ENCODE measurements at places on chromosomes 3 and 15.

DNA sequence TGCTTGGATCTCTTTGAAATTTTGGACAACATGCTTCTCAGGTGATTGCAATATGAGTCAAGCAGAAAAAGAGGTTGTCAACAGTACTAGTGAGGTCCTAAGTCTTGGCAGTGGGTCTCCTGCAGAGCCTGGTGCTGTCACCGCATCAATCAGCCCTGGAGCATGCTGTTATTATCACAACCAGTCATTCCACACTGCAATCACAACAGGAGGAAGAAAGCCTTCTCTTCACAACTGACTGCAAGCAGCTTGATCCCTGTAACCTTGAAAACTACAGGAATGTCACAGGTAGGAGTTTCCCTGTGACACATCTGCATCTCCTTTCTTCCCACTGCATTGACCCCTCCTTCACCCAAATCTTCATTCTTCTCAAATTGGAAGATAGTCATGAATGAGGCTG is 451.1 kb upstream of the ATP11B start:
- DNase-seq = no peak

DNA sequence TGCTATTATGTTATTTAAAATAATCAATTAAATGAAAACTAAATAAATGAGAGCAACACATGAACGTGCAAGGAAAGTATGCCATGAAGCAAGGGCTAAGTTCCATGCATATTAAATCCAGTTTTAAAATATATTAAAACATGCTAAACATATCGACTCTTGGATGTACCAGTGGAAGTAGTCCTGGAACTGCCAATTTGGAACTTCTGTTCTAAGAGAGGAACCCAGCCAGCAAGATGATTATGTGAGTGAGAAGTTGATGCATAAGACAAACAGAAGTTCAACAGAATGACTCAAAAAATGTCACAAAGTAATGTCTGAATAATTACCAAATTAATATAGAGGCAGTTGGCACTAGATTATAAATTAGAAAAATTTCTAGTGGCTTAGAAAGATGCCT is 714.2 kb downstream of the NLGN1 start:
- DNase-seq = no peak

DNA sequence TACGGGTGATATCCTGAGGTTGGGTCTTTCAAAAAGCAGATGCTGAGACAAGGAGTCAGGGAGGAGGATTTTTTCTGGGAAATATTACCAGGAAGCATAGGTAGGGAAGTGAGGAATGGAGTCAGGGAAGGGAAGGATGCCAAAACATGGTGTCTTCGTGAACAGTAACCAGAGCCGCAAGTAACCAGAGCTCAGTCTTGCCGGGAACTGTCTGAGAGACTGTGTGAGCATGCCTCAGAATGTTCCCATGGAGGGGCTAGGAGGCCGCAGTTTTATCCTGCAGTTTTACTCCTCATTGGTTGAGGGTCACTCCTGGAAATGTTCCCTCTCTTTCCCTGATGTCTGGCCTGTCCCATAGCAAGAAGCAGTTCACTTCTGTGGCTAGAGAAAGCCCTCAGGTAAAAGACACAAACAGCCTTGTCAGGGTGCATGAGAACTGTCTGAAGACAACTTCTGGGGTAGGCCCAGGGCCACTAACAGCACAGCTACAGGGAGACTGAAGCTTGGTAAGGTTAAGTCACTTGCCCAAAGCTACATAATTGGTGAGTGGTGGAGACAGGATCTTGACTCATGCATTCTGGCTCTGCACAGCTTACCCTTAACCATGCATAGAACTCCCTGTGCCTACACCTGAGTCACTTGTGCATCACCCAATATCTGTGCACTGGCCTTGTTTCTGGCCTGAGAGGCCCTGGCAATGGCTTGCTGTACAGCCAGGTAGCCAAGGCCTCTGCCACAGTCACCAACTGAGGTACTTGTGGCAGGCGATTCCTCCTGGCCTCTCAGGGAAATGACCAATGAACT is 76.3 kb upstream of the FRMD4B start:
- DNase-seq = no peak

GRCh38 chr3:196406811-196407470 is 25.3 kb downstream of the UBXN7 start:
- no peak for DNase-seq

GRCh38 chr3:154132777-154133375 is 11.7 kb downstream of the ARHGEF26 start:
- no peak for DNase-seq

DNA sequence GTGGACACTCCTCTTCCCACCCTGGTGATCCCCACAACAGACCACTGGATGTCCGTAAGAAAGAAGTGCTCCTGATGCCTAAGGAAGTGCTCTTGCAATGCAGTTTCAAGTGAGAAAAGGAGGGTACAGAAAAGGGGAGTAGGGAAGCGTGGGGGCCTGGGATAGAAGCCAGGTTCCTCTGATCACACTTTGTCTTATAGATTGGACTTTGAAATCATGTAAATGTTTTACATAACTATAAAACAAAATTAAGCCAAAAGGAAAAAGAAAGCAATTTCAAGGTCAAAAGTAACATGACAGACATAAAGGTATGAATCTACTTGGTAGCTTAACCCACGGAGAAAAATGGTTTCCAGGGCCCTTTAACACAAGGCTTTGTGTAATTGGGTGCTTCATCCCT is 107.3 kb upstream of the TRPM1 start:
- DNase-seq = no peak

DNA sequence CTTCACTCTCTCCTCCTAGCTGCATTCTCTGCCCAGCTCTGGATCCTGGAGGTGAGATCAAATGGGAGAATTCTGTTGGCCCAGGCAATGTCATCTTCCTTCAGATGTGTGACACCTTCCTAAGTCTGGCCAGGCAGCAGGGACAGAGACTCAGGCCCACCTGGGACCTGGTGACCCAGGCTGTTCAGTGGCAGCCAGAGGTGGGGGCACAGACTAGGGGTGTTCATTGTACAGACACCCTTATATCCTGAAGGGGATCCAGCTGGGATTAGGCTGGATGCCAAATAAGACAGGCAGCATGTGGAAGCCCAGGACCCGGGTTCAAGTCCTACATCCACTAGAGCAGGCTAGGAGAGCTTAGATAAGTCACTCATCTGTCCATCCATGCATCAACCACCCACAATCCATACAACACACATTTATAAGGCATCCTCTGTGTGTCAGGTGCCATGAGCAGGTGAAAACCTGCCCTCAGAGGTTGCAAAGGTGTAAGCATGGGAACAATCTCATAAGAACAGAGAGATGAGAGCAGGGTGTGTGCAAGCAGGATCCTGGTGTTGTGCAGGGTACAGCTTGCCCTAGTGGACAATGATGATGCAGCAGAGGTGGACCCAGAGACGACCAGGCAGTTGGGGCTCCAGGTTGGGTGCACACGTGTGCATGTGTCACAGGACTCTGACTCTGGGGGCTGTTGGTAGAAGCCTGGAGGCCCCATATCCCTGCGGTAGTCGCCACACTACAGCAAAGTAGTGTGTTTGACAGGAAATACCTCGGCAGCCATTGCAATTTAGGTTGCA is 18.3 kb upstream of the RPL29 start:
- DNase-seq = no peak

- no peak for DNase-seq
Observed at GRCh38 chr3:29083081-29083480, 197.8 kb upstream of the RBMS3 start.

GRCh38 chr15:40582726-40583246 is 11.3 kb upstream of the KNL1 start:
- no peak for DNase-seq

DNA sequence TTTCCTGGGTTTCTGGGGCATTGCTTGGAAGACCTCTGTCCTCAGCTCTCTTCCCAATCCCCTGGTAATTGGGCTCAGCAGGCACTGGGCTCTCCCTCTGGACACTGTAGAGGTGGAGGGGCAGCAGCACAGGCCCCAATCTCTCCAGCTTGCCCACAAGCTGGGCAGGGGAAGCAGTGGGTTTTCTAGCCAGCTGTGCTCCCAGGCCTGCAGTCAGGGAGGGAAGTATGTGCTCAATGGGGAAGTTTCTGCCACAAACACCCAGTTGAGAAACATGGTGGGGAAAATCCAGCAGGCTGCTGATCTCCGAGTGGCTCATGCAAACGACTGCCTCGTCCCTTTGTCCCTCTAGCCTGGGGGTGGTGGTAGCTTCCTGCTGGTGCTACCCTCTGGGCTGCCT is 12.8 kb upstream of the RFT1 start:
- no peak for DNase-seq

DNA sequence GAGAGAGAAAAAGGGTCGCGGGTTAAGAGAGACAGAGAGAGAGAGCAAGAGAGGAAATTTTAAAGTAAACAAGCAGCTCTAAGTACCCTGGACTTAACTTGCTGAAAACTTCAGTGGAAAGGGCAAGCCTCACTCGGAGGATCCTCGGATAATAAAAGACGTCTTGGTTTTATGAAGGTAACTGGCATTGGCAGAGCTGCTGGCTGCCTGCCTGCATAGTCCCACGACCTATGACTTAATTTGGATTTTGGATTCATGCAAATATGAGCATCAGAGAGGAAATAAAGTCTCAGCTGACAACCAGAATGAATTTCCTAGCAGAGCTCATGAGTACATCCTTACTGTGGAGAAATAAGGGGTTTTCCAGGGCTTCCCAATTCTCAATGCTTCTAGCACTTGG is 95.1 kb upstream of the PDZRN3 start:
- DNase-seq = no peak

- DNase-seq = peak; percentile 35
Observed at GRCh38 chr3:9503283-9503682, 50.3 kb downstream of the LHFPL4 start.
